ENCODE measurements at places on chromosomes 16 and 17.

DNA sequence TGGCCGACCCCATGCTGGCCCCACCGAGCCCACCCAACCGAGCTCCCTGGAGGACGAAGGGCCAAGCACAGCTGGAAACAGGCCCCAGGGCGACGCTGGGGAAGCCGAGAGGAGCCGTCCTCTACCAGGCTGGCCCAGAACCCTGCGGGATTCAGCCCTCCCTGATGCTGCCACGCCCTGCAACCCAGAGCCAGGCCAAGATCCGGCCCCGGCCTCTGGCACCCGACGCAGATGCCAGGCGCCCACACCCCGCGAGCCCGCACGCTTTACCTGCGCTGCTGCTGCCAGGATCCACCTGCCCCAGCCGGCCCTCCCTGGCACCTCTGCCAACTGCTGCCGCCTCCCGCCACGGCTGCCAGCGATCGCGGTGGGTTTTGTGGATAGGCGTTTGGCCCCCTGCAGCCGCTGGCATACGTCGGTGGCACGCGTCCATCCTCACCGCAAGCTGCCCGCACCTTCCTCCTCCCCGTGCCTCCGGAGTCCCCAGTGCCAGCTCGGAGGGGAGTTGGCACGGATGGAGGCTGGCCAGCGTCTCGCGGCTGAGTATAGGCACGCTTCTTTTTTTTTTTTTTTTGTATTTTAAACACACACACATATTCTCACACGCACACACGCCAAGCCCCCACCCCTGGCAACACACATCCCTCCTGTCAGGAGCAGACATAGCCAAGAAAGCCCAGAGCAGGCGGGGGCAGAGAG lies 41.3 kb upstream of the ACSF3 start:
- no peak for DNase-seq

GRCh38 chr16:57036315-57036714 lies 47.0 kb downstream of the NLRC5 start:
- no peak for DNase-seq

GRCh38 chr17:42918902-42919521 lies 18.4 kb downstream of the G6PC1 start:
- no peak for DNase-seq

DNA sequence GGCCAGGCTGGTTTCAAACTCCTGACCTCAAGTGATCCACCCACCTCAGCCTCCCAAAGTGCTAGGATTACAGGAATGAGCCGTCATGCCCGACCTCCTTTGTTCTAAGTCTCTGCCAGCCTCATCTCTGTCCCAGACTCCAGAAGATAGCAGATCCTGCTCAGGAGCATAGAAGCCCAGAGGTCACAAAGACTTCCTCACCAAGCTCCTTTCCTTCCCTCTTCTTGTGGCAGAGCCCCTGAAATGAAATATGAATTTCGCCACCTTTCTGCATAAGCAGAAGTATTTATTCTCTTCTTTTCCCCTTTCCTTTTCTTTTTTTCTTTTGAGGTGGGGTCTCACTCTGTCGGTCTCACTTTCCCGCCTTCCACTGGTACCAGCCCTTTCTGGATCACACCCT lies 11.5 kb upstream of the PIPOX start:
- no peak for DNase-seq

GRCh38 chr17:72852277-72852938 lies 240.1 kb downstream of the SLC39A11 start:
- DNase-seq: no peak

DNA sequence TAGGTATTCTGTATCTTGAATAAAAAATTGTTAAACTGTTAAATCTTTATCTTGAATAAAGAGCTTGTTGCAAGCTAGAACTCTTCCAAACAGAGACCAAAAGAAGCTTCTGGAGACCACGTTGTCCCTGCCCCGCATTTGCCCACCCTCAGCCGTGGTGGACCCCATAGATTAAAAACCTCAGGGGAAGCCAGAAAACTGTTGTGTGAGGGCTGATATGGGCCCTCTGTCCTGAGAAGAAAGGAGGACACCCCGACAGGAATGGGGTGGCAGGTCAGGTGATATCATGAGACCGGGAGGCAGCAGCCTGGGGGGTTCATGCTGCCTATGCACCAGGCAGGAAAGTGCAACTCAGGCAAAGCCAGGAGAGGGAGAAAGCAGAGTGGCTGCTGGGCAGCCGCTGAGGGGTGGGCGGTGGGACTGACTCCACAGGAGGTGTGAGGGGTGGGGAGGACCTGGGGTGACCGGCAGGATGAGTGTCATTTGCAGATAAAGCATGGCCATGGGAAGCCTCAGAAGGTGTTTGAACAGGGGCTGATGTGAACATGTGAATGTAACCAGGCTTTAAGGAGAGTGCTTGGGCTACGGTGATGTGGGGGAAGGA lies 147.8 kb downstream of the IRF8 start:
- DNase-seq: no peak

DNA sequence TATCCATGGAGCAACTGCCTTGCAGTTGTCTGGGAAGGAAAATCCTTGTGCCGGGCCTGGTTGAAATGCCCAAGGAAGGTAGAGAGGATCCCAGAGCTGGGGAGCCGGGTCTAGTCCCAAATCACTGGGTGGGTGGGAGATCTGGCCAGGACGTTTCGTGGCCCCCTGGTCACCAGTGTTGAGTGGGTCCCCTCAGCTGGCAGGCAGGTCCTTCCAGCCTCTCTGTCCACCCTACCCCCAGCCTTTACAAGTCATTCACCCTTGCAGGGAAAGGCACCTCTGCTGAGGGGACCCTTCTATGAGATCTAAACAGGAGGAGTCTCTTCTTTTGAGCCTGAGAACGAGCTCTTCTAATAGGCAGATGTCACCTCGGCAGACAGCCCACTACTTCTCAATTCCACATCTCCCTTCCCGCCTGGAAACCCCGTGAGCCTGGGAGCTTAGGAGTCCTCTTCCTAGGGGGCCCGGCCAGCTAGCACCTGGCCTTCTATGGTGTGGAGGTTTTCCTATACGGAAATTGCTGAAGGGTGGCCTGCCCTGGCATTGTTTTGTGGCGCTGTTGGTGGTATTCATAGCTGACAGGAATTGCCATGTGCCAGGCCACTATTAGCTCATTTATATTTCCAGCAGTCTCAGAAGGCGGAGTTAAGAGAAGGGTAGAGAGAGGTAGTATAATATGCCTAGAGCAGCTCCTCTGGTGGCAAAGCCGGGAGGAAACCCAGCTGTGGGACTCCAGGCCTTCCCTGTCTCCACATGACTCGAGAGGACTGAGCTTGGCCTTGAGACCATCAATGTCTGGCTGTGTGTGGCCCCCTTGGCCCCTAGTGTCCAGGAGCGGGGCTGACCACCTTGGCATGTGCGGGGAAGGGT lies 13.3 kb downstream of the MPRIP start:
- DNase-seq: no peak
